ENCODE measurements at places on chromosomes 7 and 10.

DNA sequence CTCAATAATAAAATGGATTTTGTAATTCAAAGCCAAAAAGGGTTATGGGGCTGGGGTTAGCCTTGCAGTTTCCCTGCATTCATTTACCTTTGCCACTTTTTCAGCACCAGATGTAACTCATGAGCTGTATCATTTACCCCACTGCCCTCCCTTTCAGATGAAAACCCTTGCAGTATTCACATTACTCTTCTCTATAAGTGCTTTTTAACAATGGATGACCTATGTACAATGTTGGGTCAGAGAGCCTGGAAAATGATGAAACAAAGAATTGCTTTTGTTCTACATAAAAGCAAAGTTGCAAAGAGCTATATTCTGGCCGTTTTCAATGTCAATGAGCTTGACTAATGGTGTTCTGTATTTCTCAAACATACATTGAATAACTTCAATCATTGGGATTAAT lies 189.7 kb downstream of the TMEM26 start:
- no peak for DNase-seq

- no peak for DNase-seq
These were observed 424.5 kb upstream of the LRRTM3 start for GRCh38 chr10:66501356-66501755.

DNA sequence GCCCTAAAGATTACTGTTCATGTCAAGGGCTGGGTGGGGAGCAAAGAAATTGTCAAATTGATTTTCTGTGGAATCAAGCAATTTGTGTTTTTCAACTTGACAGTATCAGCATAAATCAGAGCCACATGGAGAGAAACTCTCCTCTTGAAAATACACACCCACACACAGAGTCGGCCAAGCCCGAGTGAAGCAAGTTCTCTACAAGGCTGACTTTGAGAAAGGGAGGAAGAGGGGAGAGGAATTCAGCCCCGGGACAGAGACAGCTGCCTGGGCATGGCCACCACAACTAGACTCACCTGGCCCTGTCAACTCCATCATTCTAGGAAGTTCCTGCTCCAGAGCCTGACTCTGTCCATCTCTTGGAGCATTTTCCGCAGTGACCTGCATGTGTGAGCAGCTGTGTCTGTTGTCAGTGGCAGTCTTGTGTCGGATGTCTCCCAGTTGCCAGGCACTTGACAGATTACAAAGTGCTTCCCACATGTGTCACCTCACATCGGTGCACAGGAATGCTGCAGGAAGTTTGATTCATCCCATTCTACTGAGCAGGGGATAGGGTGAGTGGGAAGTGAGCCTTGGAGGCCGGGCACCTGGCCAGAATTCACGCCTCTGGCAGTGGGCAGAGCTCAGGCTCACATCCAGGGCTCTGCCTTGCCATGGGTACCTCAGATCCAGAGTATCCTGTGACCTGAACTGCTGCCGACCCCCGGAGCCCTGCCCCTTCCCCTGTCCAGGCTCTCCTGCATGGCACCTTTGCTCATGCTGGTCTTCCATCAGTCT lies 37.9 kb downstream of the ADAM12 start:
- DNase-seq, result peak; percentile 92

- peak; percentile 23 for DNase-seq
These were observed 80.7 kb downstream of the GCC1 start for GRCh38 chr7:127504715-127505114.

DNA sequence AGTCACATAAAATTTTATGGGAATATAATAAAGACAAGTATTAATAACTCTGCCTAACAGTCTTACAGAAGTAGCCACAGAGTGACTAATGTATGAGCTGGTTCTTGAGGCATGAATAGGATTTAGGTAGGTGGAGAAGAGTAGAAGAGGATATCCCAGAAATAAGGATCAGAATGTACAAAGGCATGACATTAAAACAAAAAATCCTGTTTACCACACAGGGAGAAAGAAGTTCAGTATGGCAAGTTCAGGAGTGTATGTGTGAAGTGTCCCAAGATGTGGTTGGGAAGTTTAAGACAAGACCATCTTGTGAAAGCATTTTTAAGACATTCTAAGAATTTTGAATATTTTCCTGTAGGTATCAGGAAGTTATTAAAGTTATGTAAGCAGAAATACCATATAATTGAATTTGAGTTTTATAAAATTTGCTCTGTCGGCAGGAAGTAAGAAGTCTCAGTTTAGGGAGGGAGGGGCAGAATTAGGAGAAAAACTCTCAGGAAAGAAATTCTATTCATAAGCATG lies 64.7 kb upstream of the CAV2 start:
- peak; percentile 92 for DNase-seq

- peak; percentile 90 for DNase-seq
These were observed 19.1 kb upstream of the LEP start for GRCh38 chr7:128221929-128222403.

GRCh38 chr7:82204694-82205093 lies 238.9 kb downstream of the CACNA2D1 start:
- peak; percentile 93 for DNase-seq

DNA sequence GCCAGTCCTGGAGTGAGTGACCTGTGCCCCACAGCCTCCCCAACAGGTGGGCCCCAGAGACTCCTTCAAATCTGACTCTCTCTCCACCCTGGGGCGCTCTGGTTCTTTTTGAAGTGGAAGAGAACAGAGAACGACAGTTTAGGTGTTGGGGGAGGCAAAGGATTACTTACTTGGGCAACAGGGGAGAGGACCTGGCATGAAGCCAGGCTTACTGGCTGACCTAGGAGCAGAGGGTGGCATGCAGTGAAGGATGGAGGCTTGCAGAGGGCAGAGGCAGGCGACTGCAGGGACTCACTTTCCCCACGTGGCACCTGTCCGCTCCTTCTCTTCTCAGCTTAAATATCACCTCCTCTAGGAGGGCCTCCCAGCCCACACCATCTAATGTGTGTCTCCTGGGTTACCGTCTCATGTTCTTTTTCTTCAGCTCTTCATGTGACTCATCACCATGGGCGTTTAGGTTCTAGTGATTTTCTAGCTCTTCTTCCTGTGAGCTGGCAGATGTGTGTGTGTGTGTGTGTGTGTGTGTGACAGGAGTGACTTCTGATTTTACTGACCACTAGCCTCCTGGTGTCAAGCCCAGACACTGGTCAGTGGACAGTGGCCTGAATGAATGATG lies 15.5 kb downstream of the LZTS2 start:
- peak; percentile 98 for DNase-seq

DNA sequence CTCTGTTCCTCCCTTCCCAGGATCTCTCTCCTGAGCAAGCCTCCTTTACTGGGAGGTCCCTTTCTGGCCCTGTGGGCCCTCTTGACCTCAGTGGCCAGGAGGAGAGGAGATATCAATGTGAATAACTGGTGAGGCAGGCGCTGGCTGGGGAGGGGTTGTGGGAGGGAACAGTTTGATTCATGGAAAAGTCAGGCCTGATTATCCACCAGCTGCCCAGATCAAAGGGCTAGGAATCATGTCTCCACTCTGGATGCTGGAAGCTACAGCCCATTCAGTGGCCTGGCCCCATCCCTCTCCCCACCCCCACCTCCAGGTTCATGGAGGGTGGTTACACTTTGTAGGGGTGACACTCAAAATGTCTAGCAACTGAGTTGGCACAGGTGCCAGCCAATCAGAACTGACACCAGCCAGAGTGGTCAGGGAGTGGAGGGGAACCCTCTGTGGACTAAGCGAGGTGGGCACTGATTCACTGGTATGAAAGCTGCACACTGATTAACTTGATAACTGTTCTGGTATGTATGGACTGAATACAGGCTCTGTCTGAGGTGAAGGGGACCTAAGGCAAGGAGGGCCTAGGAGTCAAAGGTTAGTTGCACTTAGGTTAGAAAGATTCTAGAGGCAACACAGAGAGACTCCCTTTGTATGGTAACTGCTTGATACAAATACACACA lies 4.8 kb downstream of the PRRT4 start:
- no peak for DNase-seq

GRCh38 chr10:133324198-133324792 lies 12.4 kb downstream of the CALY start:
- DNase-seq, result peak; percentile 32

DNA sequence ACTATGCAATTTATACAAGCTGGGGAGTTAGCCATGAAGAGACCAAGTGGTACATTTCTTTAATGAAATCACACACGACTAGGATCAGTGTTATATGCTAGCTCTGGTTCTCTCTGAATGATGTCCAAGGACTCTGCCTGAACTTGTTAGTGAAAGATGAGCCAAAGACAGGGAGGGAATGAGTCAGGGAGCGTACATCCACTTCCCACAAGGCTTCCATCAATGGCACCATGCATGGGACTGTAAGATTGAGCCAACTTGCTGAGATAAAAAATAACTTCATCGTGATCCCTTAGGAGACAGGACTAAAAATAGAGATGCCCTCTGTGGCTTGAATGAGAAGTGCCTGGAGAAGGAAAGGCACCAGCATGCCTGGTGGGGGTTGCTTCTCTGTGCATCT lies 629.7 kb downstream of the ACTR3B start:
- no peak for DNase-seq
